ENCODE measurements at places on chromosomes 3 and 15.

- no peak for DNase-seq
Observed at GRCh38 chr15:43286074-43286473, 19.3 kb upstream of the TGM5 start.

- no peak for DNase-seq
Observed at GRCh38 chr15:78684657-78685056, 43.6 kb upstream of the CHRNB4 start.

GRCh38 chr3:133829310-133829707, 23.7 kb downstream of the SRPRB start:
- no peak for DNase-seq

- no peak for DNase-seq
Observed at GRCh38 chr3:94272016-94272415, 209.2 kb downstream of the NSUN3 start.

- no peak for DNase-seq
Observed at GRCh38 chr3:129424185-129424841, 4.1 kb downstream of the EFCAB12 start.

DNA sequence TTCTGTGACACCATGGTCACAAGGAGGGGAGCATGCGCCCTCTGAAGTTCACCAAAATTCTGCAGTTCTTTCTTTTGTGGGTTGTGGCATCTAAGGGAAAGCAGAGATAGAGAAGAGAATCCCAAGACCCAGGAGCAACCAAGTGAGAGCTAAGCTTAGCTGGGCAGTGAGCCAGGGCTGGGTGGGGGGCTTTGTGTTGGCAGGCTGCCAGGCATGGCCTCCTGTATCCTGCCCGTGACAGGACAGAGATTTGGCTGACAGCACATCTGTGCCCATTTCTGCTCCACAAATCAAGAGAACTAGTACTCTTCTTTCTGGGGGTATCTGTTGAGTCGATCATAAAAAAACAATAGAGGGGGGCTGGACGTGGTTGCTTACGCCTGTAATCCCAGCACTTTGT, 66.2 kb downstream of the NMNAT3 start:
- no peak for DNase-seq

DNA sequence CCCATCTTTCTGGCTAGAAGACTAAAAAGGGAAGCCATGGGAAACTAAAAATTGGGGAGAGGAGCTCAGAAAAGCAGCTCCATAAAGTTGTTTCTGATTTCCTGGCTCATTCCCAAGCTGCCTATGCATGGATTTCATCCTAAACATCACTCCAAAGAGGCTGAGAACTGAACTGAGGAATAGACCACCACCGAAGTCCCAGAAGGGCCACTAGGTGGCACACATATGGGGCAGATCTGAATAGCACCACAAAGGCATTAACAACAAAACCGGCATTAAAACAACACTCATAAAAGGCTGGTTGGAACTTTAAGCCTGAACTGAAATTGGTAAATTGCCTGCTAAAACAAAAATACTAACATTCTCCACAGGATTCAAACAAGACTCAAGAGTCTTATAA, 106.3 kb downstream of the PLD1 start:
- no peak for DNase-seq

GRCh38 chr15:84821501-84822021, 4.4 kb downstream of the ALPK3 start:
- no peak for DNase-seq

GRCh38 chr3:59380146-59380545, 330.3 kb upstream of the CFAP20DC start:
- DNase-seq = no peak

GRCh38 chr15:101252836-101253235, 988 bp upstream of the CHSY1 start:
- DNase-seq = no peak

- DNase-seq = no peak
Observed at GRCh38 chr15:57667171-57667849, 39.2 kb upstream of the POLR2M start.

DNA sequence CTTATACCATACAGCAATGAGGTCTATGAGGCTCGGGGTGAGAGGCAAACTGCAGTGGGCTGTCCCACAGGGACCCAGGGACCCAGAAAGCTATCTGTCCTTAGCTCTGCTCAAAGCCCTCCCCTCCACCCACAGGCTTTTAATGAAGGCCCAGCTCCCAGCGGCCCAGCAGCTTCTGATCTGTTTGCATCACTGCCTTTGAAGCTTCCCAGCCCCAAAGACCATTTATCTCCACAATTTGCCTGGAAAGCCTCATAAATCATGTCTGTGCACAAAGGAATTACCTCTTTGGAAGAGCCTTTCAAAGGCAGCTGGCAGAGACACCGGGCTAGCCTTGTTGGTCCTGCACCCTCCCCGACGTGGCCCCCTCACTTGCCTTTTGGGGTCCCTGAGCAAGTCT, 123.9 kb downstream of the RAB11A start:
- DNase-seq = no peak

- no peak for DNase-seq
Observed at GRCh38 chr3:7697548-7697947, 804.1 kb upstream of the LMCD1 start.

DNA sequence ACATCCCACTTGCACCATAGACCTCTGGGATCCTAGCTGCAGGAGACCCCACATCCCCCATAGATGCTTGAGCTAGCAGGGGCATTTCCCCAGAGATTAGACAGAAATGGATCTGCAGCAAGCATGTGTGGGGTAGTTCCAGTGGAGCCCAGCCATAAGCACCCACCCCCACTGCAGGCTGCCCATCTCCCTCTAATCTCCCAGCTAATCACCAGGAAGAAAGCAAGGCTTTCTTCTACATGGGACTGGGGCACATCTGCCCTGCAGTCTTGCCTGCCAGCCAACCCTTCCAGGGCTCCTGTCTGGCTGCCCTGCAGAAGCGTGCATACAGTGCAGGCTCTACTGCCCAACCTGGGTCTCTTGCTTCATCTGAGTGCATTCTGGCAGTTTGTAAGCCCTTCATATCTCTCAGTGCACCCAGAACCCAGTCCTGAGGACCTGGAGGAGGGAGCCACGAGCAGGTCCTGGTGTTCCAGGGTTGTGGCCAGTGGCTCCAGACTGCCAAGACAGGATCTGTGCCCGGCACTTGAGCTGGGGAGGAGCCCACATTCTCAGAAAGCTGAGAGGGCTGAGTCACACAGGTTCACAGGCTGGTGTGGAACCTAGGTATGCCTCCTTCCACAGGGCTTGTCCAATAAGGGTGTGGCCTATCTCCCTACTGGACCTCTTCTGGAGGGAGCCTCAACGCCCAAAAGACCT, 49.9 kb upstream of the IGSF11 start:
- DNase-seq = no peak

DNA sequence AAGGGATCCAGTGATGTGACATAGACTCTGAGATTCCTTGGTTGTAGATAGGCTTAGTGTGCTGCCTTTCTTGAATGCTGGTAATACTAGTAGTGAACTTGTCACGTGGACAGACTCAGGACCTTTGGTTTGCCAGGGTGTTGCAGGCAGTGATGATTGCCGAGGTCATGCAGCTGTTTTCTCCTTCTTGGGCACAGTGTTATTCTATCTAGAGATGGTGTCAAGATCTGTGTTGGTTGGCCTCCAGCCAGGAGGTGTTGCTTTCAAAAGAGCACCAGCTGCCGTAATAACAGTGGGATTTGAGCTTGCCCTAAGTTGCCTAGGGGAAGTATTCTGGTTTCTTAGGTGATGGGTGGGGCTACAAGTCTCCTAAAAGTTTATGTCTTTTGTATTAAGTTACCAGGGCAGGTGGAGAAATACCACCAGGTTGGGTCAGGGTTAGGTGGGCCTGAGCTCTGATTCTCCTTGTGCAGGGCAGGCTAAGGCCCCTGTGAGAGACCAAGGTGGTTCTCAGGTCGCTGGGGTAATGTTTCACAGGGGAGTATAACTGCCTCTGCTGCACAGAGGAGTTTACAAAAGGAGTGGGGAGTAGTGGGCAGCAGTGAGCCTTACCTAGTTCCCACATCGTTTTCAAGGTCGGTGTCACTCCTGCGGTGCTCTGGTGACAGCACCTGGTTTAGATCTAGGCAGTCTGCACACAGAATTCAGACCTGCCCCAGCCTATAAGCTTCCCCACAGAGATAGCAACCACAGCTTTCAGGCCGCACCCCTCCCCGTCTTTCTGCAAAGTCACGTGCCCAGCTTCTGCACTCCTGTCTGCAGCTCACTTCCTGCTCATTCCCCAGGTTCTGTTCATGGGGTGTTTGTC, 350.3 kb downstream of the DOCK3 start:
- peak; percentile 37 for DNase-seq

GRCh38 chr3:48026098-48026497, 9.9 kb upstream of the MAP4 start:
- DNase-seq = no peak

DNA sequence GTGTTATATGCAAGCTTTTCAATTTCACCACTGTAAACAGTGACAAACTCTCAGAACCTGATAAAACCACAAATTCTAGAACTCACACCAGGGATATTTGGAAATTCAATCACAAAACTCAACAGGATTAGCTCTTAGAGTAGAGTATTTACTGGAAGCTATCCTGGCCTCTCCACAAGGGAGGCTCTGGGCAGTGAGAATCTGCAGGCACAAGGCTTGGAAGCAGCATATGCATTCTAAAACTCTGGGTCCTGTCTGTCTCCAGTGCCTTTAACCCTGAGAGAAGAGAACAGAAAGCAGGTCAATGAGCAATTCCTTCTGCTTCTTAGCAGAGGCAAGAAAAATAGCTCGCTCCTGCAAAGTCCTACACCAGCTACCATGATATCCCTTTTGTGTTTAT, 23.4 kb downstream of the PLSCR4 start:
- DNase-seq = no peak

- DNase-seq = no peak
Observed at GRCh38 chr3:54133196-54133595, 10.8 kb downstream of the CACNA2D3 start.

GRCh38 chr3:123521179-123521969, 63.5 kb downstream of the HACD2 start:
- DNase-seq = no peak

- no peak for DNase-seq
Observed at GRCh38 chr15:68578980-68579935, at the start of gene CORO2B. TSS of gene CORO2B (plus strand) at chr15:68578993. CDS start at chr15:68579263, 270 bp downstream.

DNA sequence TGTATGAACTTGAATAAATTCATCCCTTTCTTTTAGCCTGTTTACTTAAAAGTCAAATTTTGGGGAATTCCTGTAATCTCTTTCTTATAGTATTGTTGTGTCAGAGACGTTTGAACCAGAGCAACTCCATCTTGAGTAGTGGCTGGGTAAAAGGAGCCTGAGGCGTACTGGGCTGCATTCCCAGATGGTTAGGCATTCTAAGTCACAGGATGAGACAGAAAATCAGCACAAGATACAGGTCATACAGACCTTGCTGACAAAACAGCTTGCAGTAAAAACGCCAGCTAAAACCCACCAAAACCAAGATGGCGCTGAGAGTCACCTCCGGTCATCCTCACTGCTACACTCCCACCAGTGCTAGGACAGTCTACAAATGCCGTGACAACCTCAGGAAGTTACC, 94.5 kb downstream of the P3H2 start:
- DNase-seq = no peak

- no peak for DNase-seq
Observed at GRCh38 chr15:32784581-32784980, 66.8 kb downstream of the GREM1 start.

DNA sequence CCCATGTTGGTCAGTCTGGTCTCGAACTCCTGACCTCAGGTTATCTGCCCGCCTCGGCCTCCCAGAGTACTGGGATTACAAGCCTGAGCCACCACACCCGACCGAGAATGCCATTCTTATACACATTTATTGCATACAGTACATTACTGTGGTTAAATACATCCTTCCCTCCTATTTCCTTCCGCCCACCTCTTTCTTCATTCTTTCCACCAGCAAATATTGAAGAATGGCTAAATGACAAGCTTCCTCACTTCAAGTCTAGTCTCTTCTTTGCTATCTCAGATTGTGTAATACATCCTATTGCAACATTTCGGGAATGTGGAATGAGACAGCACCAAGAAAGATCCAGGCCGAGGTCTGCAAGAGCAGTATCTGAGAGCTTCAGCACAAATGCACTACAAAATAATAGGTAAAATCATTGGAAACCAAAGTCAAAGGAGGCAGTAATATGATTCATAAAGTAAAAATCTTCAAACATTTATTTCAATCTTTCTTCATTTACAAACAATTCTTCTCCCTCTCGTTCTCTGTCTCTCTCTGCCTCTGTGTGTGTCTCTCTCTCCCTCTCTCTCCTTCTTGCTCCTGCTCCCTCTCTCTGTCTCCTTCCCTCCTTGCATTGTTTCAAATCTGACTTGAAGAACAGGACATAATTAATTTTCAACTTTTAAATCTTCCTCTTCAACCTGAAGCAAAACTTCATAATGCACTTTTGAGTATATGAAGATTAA, 94.7 kb upstream of the TGFBR2 start:
- DNase-seq = no peak

DNA sequence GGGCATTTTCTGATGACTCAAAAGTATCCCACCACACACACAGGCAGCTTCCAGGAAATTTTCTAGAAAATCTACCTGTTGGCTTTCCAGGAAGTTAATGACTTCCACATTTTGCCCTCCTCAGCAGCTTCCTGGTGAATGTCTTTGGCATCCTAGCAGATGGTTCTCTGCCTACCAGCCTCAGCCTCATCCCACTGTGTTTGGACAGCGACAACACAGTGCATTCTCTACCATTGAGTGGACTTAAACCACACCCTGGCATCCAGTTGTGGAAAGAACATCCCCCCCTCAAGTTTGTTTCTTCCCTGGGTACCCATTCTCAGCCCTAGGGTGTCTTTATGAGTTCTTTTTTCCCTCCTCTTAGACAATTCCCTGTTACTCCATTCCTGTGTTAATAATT, 50.8 kb upstream of the GADL1 start:
- DNase-seq = no peak

GRCh38 chr3:139295040-139295439, 48.8 kb upstream of the MRPS22 start:
- no peak for DNase-seq

- DNase-seq = no peak
Observed at GRCh38 chr15:44147636-44148035, 47.4 kb downstream of the FRMD5 start.

GRCh38 chr3:44110648-44111047, 131.0 kb upstream of the TOPAZ1 start:
- no peak for DNase-seq

DNA sequence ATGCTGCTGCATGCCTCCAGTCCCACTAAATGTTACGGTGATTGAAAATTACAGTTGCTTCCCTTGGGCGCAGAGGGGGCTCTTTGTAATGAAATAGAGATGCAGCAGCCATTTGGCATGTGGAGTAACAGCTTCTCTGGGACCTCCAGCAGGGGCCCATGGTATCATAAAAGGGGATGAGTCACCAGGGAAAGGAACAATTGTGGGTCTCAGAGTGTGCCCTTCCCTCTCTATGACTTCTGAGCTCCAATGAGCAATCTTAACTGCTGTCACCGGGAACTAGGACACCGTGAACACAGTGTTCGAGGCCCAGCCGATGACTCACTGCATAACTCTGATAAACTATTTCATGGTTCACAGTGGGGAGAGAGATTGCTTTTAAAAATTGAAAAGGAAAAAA, 164.8 kb upstream of the NUDT16 start:
- DNase-seq = no peak

GRCh38 chr3:69435274-69436265, 49.7 kb upstream of the FRMD4B start:
- no peak for DNase-seq
